Caco-2 (cell line): ENCODE measurements at places on chromosomes 2 and 18. TPM values are rescaled to one million over a fixed set of nuclear protein-coding genes. Genes with fewer than 3 reads are reported as not detected.

Gene GALR1
- not detected in 2 replicates for total RNA-seq

Gene MFSD2B
- total RNA-seq, result 0.44 and 0.48 TPM in 2 replicates

Gene COL6A3
- total RNA-seq, result 0.73 and 2.1 TPM in 2 replicates

Gene NAT8
- not detected in 2 replicates for total RNA-seq

Gene ST8SIA5
- not detected in 2 replicates for total RNA-seq

Gene KCNE4
- total RNA-seq, result not detected in 2 replicates

Gene LOXHD1
- not detected in 2 replicates for total RNA-seq

Gene CKAP2L
- total RNA-seq, result 20.7 and 23.6 TPM in 2 replicates

Gene CAPN14
- 0.21 and 0.23 TPM in 2 replicates for total RNA-seq

Gene INHA
- total RNA-seq, result 1.5 TPM in 2 replicates

Gene SPATA3
- total RNA-seq, result not detected in 2 replicates

Gene LIPT1
- 9.4 and 10.2 TPM in 2 replicates for total RNA-seq

Gene ATP6V1C2
- 4.2 and 4.8 TPM in 2 replicates for total RNA-seq

Gene NOL4
- not detected in 2 replicates for total RNA-seq

Gene ONECUT2
- total RNA-seq, result 0.28 and 0.86 TPM in 2 replicates

Gene ABCG8
- total RNA-seq, result 0.12 TPM in 1 of 2 replicates, not detected in the other

Gene MYO3B
- 0.09 and 0.21 TPM in 2 replicates for total RNA-seq

Gene ELOA2
- not detected in 2 replicates for total RNA-seq

Gene DNAJC27
- 5.1 and 6.1 TPM in 2 replicates for total RNA-seq

Gene ALPG
- total RNA-seq, result 1.9 and 2.5 TPM in 2 replicates

Gene RELCH
- total RNA-seq, result 16.8 and 19.6 TPM in 2 replicates

Gene IL1B
- total RNA-seq, result 0.18 TPM in 1 of 2 replicates, not detected in the other

Gene VWC2L
- not detected in 2 replicates for total RNA-seq

Gene UGT1A3
- 0.64 and 0.65 TPM in 2 replicates for total RNA-seq

Gene PNKD
- total RNA-seq, result 39.2 and 42.9 TPM in 2 replicates

Gene ARHGAP28
- total RNA-seq, result 92.2 and 118 TPM in 2 replicates

Gene GALNT14
- not detected in 2 replicates for total RNA-seq

Gene GDF7
- total RNA-seq, result 1.7 and 1.8 TPM in 2 replicates

Gene FAM210A
- total RNA-seq, result 17.1 and 17.4 TPM in 2 replicates

Gene SPP2
- not detected in 2 replicates for total RNA-seq

Gene STRN
- 36.8 and 38.9 TPM in 2 replicates for total RNA-seq

Gene ALK
- 0.11 TPM in 1 of 2 replicates, not detected in the other for total RNA-seq

Gene CELF4
- 0.11 TPM in 1 of 2 replicates, not detected in the other for total RNA-seq

Gene MATN3
- total RNA-seq, result 16.2 and 18.1 TPM in 2 replicates

Gene NXPH2
- total RNA-seq, result not detected in 2 replicates

Gene TLX2
- total RNA-seq, result 0.68 and 0.72 TPM in 2 replicates

Gene CHST9
- total RNA-seq, result 20.6 and 26.5 TPM in 2 replicates

Gene AQP12B
- not detected in 2 replicates for total RNA-seq

Gene RAB31
- total RNA-seq, result 9.5 and 14.5 TPM in 2 replicates

Gene SLC38A11
- total RNA-seq, result 1.6 and 2.3 TPM in 2 replicates

Gene DSC1
- 0.11 TPM in 1 of 2 replicates, not detected in the other for total RNA-seq

Gene COL4A3
- total RNA-seq, result 4.2 and 4.7 TPM in 2 replicates

Gene DSG1
- total RNA-seq, result not detected in 2 replicates

Gene CD207
- total RNA-seq, result 0.16 and 0.23 TPM in 2 replicates

Gene STEAP3
- 20.1 and 20.4 TPM in 2 replicates for total RNA-seq

Gene LOXL3
- 13.8 and 15.9 TPM in 2 replicates for total RNA-seq
